ENCODE measurements at places on chromosomes 3 and 15. TPM values are rescaled to one million over a fixed set of nuclear protein-coding genes. Genes with fewer than 3 reads are reported as not detected.

Gene SLC51A
- total RNA-seq, result not detected

Gene LRRC3B
- not detected for total RNA-seq

Gene RASL12
- total RNA-seq, result 1.6 TPM

Gene FANCD2OS
- total RNA-seq, result not detected

Gene ADAMTS7
- 7.7 TPM for total RNA-seq

Gene C15orf62
- total RNA-seq, result not detected

Gene DMXL2
- 42.7 TPM for total RNA-seq

Gene TJP1
- total RNA-seq, result 84.9 TPM

Gene ALDH1A3
- 164 TPM for total RNA-seq

Gene UBAP1L
- total RNA-seq, result 2.2 TPM

Gene CRTAP
- total RNA-seq, result 180 TPM

Gene RTP1
- total RNA-seq, result not detected

Gene SEMA5B
- not detected for total RNA-seq

Gene CYP19A1
- 0.14 TPM for total RNA-seq

Gene SMCO1
- not detected for total RNA-seq

Gene TGM5
- not detected for total RNA-seq
